M059J (cell line): ENCODE measurements at places on chromosomes 2 and 18. TPM values are rescaled to one million over a fixed set of nuclear protein-coding genes. Genes with fewer than 3 reads are reported as not detected.

The ACKR3 gene
- total RNA-seq = 2.7 and 3.0 TPM in 2 replicates

The CPLX4 gene
- not detected in 2 replicates for total RNA-seq

The KDM3A gene
- 9.6 and 22.8 TPM in 2 replicates for total RNA-seq

The POTEC gene
- total RNA-seq = 0.02 TPM in 1 of 2 replicates, not detected in the other

The TM4SF20 gene
- total RNA-seq = not detected in 2 replicates

The BCL2 gene
- 0.07 TPM in 1 of 2 replicates, not detected in the other for total RNA-seq

The FEZ2 gene
- 103 and 153 TPM in 2 replicates for total RNA-seq

The KCNK3 gene
- total RNA-seq = 2.4 and 2.8 TPM in 2 replicates
